SK-MEL-5 (cell line): ENCODE measurements at places on chromosomes 3 and 15.

GRCh38 chr15:40108061-40108854, 421 bp downstream of the BMF start:
- DNase-seq = peak; percentile 29

DNA sequence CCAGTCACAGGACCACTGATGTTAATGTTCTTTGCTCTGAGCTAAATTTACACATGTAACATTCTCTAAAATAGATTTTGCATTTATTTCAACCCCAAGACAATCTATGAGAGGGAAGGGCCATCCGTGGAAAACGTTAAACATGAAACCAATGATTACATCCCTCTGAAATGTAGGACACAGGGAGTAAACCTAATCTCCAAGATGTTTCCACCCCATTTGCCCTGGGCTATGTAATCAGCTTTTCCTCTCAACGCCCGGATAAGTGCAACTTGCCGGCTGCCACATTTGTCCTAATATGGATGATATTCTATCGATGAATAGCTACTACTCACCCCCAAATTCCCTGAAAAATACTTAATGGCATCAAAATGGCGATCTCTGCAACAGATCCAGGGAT, 6.4 kb upstream of the FMN1 start:
- DNase-seq = no peak

DNA sequence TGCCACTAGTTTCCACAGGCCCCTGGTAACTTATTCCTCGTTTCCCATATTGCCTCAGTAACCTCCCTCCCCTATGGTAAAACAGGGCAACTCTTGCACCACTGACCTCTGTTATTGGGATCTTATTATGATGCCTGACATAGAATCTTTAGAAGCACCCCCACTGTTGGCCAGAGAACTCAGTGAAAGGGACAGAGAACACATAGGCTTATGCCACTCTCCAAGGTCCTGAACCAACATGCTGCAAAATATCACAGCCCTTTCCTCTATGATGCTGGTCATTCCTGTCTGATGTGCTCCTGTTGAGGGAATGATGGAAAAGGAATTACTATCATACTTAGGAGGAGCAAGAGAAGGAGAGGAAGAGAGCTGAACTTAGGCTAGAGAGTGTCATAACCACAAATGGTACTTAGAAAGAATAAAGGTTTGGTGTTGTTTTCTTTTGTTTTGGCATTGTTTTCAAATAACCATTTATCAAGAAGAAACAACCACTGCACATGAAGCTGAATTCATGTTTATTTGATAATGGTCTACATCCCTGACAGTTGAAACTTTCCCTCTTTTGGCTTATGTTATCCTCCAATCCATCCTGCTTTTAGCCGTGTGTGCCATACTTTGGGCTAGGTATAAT, 330.2 kb downstream of the EPHB1 start:
- DNase-seq = peak; percentile 17

DNA sequence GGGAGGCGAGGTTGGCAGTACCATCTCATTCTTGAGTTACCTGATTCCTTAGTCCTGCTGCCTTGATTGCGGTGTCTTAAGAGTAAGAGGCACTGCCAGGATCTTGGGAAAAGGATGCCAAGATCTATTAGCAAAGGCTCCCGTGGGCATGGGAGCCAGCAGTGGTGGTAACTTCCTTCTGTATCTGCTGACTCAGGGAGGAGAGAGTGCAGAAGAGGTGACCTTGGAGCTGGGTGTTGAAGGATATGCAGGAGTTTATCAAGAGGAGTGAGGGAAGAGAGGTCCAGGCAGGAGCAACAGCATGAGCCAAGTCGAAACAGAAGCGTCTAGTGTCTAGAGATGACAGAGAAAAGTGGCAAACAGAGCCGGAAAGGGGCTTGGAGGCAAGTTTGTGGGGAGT, 4.5 kb downstream of the MESP2 start:
- no peak for DNase-seq

GRCh38 chr3:192408647-192409200, 318.6 kb downstream of the FGF12 start:
- DNase-seq = no peak

- DNase-seq = no peak
Measured at GRCh38 chr3:54299169-54299935, 177.0 kb downstream of the CACNA2D3 start.

DNA sequence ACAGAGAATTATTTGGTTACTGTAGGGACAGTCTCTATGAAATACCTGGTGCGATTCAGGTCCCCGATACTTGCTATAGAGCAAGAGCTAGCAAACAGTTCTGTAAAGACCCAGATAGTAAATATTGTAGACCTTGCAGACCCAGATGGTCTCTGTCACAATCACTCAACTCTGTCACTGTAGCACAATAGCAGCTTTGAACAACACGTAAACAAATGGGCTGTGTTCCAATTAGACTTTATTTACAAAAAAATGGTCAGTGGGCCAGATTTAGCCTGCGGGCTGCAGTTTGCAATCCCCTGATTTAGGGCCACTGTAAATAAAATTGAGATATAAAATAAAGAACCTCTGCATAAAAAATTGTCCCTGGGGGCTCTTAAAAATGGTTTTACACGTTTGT, 127.7 kb downstream of the SV2B start:
- no peak for DNase-seq
